ENCODE measurements at places on chromosomes 2 and 18. TPM values are rescaled to one million over a fixed set of nuclear protein-coding genes. Genes with fewer than 3 reads are reported as not detected.

The CIB4 gene
- total RNA-seq = not detected

The DTNA gene
- total RNA-seq = 31.3 TPM

The TDRD15 gene
- not detected for total RNA-seq

The ASPRV1 gene
- total RNA-seq = under 0.01 TPM
